Activated naive CD4-positive, alpha-beta T cell (primary cell): ENCODE measurements at places on chromosomes 1 and 21.

DNA sequence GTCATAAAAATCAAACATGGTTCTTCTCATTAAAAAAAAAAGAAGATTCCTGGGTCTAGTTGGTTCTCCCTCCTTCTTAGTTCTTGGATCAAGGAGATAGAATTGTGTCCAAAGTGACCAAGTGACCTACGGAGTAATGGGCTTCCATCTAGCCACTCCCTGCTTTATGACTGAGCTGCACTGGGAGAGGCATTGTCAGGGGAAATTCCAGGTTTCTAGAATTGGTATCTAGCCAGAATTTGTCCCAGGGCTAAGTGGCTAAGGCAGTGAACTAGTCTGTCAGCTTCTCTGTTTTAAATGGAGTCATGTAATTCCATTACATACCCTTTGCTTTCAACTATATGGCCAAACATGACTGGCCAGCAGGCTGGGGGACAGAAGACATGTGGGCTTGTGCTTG lies 40.1 kb upstream of the ERG start:
- no peak for DNase-seq

GRCh38 chr1:119827010-119827409 lies 15.8 kb upstream of the REG4 start:
- no peak for DNase-seq

GRCh38 chr21:15943009-15943666 lies 213.4 kb downstream of the USP25 start:
- DNase-seq: no peak

- DNase-seq: no peak
Observed at GRCh38 chr1:114310695-114311271, 157.1 kb upstream of the SYT6 start.

DNA sequence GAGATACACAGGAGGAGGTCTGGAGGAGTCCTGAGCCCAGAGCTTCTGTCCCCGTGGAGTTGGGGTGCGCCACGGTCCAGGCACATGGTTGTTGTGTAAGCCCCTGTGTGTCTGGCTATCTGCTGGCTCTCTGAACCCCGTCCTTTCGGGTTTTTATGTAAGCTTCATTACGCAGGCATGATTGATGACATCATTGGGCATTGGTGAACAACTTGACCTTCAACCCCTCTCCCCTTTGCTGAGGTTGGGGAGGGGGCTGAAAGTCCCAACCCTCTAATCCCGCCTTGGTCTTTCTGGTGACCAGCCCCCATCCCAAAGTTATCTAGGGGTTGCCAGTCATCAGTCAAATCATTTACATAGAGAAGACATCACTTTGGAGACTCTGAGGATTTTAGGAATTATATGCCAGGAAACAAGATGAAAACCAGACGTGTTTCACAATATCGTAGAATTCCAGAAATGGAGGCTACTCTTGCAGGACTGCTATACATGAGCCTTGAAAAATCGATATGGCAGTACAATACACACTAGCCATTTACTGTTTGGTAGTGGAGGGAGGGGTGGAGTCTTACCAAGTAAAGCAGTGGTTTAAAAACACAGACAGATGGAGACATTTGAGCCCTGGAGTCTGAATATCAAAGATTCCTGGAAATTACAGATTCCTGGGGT lies 69.8 kb upstream of the SCAF4 start:
- DNase-seq: no peak

DNA sequence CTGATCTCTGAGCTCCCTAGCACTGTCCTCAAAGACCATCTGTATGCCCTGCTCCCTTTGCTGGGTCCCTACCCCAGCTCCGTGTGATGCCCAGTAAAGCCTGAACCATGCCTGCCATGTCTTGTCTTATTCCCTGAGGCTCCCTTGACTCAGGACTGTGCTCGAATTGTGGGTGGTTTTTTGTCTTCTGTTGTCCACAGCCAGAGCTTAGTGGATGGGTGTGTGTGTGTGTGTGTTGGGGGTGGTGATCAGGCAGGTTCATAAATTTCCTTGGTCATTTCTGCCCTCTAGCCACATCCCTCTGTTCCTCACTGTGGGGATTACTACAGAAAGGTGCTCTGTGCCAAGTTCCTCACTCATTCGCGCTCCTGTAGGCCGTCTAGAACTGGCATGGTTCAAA lies 5.7 kb downstream of the GSTM5 start:
- DNase-seq: no peak

DNA sequence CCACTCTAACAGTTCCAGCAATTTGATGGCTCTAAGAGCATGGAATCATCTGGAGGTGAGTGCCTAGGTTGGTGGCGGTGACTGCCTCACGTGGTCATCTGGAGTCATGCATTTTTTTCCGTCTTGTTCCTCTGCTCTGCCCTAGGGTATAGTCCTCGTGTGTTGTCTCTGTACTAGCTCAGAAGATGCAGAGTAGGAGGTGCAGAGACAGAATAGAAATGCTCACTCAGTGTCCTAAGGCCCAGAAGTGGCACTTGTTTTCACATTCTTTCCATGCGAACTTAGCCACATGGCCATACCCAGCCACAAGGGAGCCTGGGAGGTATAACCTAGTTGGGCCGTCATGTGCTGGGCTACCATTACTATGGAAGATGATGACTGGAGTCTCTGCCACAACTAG lies 30.3 kb downstream of the DYRK1A start:
- no peak for DNase-seq

GRCh38 chr1:80994934-80995333 lies 805.8 kb upstream of the ADGRL2 start:
- DNase-seq: no peak

DNA sequence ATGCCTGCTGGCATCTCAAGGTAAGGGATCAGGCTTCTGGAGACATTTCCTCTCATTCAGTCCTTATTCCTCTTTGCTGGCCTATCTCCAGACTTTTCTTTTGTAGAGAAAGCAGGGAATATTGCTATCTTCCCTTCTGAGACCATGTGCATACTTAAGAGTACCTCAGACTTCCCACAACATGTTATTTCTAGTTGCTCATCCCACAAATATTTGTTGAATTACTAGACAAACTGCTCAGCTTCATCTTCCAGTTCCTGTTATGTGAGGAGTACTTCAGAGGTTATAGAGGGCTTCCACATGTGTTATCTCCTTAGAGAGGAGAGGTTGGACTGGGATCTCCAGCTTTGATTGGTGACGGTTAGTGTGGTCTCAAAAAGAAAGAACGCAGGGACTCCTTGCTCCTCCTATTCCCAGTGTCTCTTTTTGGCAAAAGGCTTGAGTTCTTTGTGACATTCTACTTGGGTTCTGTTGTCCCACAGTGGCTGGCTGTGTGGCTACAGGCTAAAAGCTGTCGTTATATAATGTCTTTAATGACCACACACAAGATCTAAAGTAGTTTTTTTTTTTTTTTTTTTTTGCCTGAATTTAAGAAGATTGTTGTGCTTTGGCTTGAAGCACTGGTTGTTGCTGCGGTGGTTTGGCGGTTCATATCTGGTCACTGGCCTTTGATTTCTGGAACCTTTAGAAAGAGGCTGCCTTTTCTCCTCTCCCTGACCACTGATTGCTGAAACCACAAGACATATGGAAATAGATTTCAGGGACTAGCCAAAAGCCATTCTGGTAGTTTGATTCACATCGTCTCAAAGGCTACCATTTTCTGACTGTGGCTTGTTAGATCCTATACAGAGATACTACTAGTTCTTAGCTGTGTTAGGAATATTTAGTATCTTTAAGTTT lies 78.7 kb downstream of the FGGY start:
- no peak for DNase-seq

DNA sequence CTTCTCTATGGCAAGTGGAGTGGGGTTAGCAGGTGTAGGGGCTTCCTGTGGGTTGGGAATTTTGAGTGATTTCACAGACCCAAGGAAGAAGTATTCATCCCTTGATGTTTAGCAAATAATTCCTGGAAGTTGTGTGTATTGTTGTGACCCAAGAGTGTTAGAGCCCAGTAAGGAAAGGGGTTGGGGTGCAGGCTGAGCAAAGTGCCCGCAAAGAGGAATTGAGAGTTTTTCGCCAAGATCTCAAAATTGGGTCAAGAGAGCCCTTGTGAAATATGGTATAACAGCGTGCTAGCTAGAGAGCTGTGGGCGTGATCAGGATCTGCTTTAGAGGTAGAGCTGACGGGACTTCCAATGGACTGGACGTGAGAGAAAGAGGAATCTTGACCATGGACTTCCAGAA lies 73.0 kb upstream of the LAPTM5 start:
- DNase-seq: no peak

DNA sequence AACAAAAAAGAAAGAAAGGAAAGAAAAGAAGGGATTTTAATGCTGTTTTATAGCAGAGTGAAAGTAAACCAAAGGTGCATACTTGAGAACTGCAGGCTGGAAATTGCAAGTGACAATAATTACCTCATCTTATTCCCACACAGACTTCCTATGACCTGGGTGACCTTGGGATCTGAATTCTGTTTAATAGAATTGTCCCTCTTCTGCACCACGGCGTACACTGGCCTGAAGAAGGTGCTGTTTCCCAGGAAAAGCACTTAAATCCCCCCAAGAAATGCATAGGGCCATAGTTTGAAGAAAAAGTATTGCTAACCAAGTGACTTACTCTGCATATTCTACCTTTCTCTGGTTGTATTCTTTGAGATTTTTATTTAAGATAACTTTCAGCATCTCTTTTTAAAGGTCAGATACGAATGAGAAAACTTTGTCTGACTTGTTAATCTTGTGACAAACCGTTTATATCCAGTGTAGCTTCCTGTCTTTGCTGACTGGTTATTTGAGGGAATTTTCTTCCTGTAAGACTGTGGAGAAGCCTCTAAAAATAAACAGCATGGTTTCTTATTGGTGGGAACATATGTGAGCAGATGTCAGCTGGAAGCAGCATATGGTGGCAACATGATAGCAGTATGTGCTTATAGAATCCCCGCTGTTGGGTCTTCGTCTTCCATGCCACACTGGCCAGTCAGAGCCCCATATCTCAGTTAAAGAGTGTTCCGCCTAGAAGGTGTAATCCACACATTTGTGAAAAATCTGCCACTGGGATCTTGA lies 16.3 kb downstream of the TGFB2 start:
- no peak for DNase-seq

DNA sequence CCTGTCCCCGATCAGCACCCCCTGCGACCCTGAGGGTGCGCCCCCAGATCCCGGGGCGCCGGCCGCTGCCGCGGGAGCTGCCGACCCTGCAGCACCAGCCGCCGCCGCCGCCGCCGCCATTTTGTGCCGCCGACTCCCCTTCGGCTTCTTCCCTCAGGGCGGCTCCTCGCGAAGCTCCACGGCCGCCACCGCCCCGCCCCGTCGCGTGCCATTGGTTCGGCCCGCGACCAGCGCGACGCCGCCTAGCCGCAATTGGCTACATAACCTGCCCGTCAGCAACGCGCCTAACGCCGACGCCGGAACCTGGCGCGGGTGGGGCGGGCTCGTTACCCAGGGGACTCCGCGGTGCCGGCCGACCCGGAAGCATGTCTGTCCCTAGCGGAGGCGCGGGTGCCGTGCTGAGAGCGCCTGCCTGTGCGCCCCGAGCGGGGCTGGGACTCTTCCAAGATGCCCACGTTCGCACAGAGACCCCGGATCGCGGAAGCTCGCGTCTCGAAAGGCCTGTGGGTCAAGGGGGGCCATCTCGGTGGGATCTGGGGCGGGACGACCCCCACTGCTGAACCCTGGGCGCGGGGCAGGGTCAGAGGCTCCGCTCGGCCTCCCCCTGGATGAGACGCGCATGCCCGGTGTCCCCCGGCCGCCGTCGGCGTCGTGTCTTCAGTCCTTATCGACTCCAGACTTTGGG lies at the start of gene CCNL2:
CCNL2 (minus strand) TSS at position 149 of the 685 bp plus-strand sequence; CDS start at position 120, 29 bp downstream.
- peak; percentile 99 for DNase-seq

- DNase-seq: no peak
Observed at GRCh38 chr21:42929969-42930368, 4.5 kb upstream of the ERVH48-1 start.

DNA sequence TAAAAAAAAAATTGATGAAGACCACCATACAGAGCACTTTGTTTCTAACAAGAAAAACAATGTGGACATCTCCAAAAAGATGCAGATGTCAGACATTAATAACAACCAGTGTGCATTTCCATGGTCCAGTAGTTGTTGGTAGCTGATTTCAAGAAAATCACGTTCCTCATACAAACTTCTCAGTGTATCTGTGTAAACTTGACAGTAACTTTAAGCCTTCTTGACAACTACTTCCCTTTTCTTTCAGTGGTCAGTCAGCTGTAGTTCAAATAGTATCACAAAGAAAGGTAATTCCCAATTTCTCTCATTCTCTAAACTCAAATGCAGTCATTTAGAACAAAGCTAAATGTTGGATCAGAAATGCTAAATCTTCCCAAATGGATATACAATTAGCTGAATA lies 879.9 kb downstream of the AMY1C start:
- no peak for DNase-seq

- no peak for DNase-seq
Observed at GRCh38 chr1:246592695-246593094, 26.4 kb downstream of the CNST start.

DNA sequence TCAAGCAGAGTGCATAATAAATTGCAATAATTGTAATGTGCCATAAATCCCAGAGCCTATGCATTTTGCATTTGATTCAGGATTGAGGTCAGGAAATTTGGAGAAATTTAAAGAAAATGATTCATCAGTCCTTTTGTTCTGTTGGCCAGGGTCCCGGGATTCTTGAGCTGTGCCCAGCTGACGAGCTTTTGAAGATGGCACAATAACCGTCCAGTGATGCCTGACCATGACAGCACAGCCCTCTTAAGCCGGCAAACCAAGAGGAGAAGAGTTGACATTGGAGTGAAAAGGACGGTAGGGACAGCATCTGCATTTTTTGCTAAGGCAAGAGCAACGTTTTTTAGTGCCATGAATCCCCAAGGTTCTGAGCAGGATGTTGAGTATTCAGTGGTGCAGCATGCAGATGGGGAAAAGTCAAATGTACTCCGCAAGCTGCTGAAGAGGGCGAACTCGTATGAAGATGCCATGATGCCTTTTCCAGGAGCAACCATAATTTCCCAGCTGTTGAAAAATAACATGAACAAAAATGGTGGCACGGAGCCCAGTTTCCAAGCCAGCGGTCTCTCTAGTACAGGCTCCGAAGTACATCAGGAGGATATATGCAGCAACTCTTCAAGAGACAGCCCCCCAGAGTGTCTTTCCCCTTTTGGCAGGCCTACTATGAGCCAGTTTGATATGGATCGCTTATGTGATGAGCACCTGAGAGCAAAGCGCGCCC lies 8.7 kb downstream of the PROX1 start:
- DNase-seq: no peak

GRCh38 chr1:15261155-15262002 lies 14.4 kb downstream of the FHAD1 start:
- DNase-seq: no peak

GRCh38 chr1:60228041-60228491 lies 154.5 kb upstream of the C1orf87 start:
- no peak for DNase-seq

DNA sequence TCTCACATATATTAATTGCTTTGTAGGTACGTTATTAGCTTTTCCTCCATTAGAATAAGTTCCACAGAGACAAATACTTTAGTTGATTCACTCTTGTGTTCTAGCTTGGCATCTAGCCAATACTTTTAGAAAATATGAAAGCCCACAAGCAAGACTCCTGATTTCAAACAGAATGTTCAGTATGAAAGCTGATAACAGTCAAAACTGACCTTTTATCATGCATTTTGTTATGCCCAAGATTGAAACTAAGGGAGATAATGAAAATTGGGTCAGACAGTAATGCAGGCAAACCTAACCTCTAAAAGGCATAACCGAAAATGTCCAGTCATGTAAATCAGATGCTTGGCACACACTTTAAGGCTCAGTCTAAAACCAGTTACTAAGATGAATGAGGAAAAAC lies 61.7 kb downstream of the ERICH3 start:
- no peak for DNase-seq
